ENCODE measurements at places on chromosomes 5 and 9.
A peak's percentile ranks its signal among the peaks of the same experiment; 100 is the strongest.

DNA sequence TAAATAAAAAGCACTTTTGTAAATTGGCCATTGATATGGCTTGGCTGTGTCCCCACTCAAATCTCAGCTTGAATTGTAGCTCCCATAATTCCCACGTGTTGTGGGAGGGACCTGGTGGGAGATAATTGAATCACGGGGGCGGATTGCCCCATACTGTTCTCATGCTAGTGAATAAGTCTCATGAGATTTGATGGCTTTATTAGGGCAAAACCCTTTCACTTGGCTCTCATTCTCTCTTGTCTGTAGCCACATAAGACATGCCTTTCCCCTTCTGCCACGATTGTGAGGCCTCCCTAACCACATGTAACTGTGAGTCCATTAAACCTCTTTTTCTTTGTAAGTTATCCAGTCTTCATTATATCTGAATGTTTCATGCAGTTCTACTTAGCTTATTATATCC, 153.2 kb downstream of the TARS1 start:
- no peak for DNase-seq

- DNase-seq, result no peak
These were observed 61.1 kb upstream of the DHFR start for GRCh38 chr5:80715887-80716286.

- DNase-seq, result no peak
These were observed 45.7 kb downstream of the TMEM174 start for GRCh38 chr5:73218552-73219171.

DNA sequence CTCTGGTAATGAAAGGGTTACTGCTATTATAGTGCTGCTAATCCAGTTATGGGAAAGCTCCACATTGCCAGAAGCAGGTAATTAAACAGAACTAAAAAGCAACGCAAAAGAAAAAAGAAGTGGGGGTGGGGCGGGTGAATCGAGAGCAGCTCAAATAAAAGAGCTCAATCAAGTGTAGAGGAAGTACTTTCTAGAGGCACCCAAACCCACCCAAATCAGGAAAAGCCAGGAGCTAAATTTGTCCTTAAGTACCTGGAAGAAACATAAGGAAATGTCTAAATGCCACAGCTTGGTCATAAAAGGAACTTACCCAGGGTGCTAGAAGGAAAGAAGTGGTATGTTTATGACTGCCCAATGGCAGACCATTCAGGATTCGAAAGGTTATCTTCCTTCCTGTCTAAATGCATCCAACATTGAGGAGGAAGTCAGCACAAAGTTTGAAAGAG, 2.4 kb upstream of the RNF145 start:
- DNase-seq, result peak; percentile 22

Data from small intestine (tissue), 16 donors.